CD4-positive, alpha-beta T cell treated with Interleukin-6 at 100 ng/mL for 8 hours (primary cell): ENCODE measurements at places on chromosomes 12 and 14.

DNA sequence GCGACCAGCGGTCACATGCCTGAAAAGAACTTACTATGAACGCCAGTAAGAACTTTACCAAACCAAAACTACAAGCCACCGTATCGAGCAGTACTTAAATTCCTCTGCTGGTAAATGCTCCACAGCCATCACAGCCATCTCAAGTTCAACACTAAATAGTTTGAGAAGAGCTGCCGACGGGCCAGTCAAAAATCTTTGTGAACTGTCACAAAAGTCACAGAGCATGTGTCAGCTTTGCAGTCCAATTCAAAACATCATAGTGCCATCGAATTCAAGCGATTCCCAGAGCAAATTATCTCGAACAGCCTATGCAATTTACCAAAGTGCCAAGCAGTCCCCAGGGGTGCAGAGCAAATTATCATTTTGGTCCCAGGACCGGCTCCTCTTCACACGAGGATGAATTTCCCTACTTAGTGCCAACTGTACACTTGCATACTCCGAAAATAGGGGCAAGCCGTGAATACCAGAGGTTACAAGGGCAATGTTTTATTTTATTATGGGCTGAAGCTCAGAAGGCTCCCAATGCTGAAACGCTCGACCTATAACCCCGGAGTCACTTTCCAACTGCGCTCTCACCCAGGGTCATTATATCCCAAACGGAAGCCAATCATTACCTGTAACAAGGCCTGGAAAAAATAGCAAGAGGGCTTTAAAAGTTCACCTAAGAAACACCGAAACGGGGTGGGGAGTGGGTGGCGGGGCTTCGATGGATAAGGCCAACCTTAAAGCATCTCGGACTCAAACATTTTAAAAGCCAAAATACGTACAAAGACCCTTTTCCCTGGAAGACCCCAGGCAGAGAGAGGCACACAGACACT lies 1.1 kb downstream of the LRP6 start:
- no peak for DNase-seq

DNA sequence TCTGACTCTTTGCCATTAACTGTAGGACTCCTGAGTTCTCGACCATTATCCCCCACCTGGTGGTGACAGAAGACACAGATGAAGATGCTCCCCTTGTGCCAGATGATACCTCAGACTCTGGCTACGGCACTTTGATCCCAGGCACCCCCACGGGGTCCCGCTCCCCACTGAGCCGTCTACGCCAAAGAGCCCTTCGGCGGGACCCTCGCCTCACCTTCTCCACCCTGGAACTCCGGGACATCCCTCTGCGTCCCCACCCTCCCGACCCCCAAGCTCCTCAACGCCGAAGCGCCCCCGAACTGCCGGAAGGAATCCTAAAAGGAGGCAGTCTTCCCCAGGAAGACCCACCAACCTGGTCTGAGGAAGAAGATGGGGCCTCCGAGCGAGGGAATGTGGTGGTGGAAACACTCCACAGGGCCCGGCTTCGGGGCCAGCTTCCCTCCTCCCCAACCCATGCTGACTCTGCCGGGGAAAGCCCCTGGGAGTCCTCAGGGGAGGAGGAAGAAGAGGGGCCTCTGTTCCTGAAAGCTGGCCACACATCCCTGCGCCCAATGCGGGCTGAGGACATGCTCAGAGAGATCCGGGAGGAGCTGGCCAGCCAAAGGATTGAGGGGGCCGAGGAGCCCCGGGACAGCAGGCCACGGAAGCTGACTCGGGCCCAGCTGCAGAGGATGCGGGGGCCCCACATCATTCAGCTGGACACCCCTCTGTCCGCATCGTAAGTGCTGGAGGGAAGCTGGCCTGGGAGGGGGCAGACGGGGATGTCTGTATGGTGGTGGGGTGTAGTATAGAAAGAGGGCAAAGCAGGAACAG lies 14.4 kb downstream of the TNFRSF1A start:
- DNase-seq, result no peak

GRCh38 chr14:41230683-41231082 lies 376.0 kb upstream of the LRFN5 start:
- no peak for DNase-seq

GRCh38 chr12:109951751-109952150 lies 44.4 kb downstream of the GIT2 start:
- DNase-seq, result no peak

GRCh38 chr14:103056322-103057027 lies 874 bp downstream of the CDC42BPB start:
- no peak for DNase-seq

- DNase-seq, result no peak
These were observed 35.0 kb upstream of the MANSC4 start for GRCh38 chr12:27814851-27815591.
